ENCODE measurements at places on chromosomes 4 and X. TPM values are rescaled to one million over a fixed set of nuclear protein-coding genes. Genes with fewer than 3 reads are reported as not detected.

- no peak for DNase-seq
These were observed 136.5 kb upstream of the HS3ST1 start for GRCh38 chr4:11565213-11565612.

The EREG gene
- total RNA-seq, result not detected

GRCh38 chr4:182113779-182114178, 129.4 kb upstream of the TENM3 start:
- DNase-seq, result no peak

GRCh38 chr4:40720916-40721315, 28.8 kb upstream of the NSUN7 start:
- no peak for DNase-seq

DNA sequence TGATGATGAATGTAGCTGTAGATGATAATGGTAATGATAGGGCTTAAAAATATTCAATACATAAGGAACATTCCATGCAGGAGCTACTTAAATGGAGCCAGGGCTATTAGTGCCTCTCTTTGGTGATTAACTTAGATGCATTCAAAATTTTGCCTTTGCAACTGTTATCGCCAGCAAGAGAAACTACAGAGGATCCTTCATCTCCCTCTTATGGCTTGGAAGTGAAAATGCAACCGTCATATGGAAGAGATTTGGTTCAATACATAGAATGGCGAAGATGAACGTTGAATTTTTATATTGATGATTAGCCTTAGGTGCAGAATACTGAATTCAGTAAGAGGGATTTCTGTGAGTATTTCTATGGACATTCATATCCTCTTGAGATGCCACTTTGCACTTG, 134.5 kb upstream of the NLGN4X start:
- DNase-seq, result no peak

Data from activated CD4-positive, alpha-beta T cell treated with anti-CD3 and anti-CD28 coated beads, Interleukin-2, amount 10 ng/mL, durations not matched to agents 7 days and 5 days (primary cell).